ENCODE measurements at places on chromosomes 1 and 21.

DNA sequence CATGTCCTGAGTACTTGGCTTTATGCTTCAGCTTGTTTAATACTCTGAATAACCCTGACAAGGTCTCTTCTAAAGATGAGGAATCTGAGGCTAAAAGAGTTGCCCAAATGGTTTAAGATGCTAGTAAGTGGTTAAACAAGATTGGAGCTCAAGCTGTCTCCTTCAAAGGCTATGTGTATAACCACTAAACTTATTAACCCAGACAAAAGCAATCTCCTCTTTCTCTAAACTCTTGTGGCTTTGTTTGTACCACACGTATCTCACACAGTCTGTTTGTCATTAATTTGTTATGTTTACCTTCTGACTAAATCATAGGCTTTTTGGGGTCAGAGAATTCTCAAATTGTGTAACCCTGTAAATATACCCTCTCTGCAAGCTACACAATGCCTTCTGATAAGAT, 89.9 kb downstream of the HMCN1 start:
- no peak for DNase-seq

DNA sequence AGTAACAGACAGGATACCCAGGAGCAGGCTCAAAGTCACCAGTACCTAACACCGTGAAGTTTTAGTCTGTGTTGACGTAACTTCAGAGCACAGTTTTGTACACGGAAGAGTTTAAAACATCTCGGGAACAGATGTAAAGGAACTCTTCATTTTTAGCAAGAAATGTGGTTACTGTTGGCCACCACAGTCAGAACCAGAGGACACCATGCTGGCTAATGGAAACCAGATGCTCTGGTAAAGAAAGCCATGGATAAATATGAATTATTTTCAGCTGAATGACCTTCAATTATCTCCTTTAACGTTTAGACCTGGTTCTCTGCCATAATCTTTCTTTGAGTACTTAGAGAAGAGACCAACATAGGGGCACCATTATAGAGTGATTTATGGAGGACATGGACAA, 115.9 kb downstream of the NTMT2 start:
- DNase-seq = no peak

- no peak for DNase-seq
Observed at GRCh38 chr1:192929597-192929996, 120.8 kb downstream of the RGS2 start.

DNA sequence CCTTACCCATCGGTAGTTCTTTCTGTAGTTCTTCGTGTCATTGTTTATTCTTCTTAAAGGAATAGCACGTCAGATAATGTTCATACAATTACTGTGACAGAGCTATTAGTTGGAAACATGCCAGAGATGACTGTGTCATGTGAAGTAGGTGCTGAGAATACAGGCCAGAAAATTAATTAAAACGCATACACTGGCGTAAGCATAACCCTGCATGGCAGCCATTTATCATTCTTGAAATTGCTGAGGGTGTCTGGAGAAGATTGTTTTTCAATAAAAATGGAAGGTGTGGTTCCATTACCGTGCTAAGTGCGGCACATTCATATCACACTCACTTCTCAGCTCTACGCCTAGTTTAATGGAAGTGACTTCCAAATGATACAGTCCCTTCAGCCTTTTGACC, 7.8 kb downstream of the ETS2 start:
- no peak for DNase-seq

DNA sequence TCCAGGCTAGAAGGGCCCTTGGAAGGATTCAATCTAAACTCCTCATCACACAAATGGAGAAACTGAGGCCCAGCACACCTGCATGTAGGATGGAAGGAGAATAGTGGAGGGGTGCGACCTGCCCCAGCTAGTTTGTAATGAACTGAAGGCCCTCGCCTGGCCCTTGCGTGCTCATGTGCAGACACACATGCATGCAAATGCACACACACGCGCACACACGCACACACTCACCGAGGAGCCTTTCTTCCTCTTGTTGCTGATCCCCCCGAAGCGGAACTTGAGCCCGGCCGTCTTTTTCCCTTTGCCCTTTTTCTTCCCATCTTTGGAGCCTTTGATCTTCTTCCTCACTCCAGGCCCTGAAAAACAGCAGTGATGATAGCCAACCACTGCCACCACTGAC, 27.9 kb downstream of the CHD5 start:
- no peak for DNase-seq

DNA sequence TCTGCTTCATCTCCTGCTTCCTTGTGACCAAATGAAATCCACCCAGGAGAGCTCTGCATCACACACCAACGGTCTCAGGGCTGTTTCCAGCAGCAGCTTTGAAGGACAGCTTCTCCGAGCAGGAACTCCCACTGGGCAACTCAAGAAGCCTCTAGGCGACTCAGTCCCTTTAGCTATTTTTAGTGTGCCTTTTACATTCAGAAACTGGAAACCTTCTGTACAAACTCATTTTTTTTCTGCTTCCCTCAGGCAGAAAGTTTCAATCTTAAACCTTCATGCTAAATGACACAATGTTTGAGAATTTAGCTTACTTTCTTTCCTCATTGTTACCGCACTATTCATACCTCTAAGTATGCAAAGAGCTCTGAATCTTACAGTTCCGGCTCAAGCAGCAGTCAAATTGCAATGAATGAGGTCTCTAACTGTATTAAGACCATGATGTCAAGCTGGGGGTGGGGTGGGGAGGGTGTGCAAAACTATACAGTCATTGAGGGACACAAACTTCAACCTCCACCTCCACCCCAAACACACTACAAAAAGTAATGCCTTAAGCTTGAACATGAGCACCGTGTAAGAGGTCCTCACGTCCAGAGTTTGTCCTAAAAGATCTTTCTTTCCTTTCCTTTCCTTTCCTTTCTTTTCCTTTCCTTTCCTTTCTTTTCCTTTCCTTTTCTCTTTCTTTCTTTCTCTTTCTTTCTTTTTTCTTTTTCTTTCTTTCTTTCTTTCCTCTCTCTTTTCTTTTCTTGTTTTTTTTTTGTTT, 16.4 kb upstream of the TARBP1 start:
- DNase-seq = no peak
